ENCODE measurements at places on chromosomes 16 and 17.

DNA sequence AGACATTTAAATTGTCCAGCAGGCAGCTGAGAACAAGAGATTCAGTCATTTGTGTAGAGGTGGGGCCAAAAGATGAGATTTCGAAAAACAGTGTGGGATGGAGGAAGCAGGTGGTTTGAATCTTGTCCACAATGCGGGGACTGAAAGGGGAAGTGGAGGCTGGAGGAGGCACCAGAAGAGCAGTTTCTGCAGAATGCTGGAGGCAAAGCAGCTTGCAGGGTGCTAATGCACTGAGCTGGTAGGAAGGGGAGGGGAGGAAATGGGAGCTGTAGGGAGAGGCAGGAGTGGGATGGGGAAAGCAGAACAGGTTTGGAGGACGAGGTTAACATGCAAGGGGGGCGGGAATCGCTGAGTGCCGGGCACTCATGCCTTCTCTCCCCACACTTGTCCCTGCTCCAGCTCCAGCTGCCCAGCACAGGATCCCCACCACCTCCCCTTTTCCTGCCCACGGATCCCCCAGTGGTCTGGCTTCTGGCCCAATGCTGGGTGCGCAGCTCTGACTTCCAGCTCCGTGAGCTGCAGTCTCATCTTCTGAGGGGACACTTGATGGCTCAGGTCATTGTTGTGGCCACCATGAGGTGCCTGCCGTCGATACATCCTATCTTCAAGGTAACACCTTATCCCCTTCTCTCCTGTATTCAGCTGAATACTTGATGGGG lies 9.4 kb downstream of the C17orf100 start:
- DNase-seq = no peak

DNA sequence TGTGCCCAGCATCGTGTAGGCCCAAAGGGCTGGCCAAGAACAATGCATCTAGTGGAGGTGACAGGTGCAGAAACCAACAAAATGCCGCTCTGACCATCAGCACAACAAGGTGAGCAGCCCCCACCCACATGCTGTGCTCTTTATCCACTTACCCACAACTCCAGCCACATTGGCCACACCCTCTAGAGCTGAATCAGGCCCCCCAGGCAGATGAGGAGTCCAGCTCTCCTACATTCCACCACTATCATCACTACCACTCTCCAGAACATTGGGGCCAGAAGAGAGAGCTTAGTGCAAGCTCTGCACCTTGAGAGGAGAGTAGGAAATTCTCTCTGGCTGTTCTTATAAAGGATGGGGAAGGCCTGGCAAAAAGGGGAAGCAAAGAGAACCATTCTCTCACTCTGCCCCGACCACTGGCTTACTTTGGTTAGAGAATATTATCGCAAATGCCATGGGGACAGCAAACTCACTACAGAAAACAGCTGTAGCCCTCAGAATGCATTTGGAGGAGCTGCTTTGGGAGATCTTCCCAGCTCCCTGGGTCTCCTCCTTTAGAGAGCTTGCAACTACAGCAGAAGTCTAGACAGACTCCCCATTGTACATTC lies 75.0 kb downstream of the TMEM132E start:
- DNase-seq = no peak

GRCh38 chr17:8831234-8831849 lies 32.2 kb upstream of the MFSD6L start:
- no peak for DNase-seq

- DNase-seq = no peak
Observed at GRCh38 chr17:45382226-45382625, 50.4 kb downstream of the ARHGAP27 start.

DNA sequence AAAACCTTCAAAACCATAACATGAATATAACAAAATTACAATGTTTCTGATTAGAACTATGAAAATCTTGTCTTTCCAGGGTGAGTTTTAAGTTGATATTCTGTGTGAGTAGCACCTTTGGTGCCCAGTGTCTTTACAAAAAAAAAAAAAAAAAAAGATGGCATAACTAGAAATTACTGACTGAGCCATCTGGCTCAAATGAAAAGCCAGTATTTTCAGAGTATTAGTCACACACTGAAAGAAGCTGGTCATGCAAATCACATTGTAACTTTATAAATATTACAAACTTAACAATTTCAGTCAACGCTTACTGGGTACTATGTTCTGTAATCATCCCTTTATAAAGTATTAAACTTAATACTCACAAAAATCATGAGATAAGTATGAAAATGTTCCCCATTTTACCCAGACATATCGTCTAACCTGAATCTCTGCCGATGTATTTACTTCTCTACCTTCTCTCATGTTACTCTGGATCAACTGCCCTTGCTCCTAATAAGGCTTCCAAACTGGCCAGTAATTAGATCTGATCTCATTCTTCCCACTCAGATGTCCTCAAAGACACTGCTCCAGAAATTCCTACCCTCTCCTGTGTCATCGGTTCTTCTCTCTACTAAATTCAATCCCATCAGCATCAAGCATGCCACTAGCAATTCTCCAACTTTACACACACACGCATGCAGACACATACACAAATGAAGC lies 25.4 kb downstream of the UBE2G1 start:
- no peak for DNase-seq

GRCh38 chr16:55944377-55944802 lies 69.2 kb upstream of the CES5A start:
- DNase-seq = no peak

- no peak for DNase-seq
Observed at GRCh38 chr16:72788269-72788809, 259.6 kb downstream of the ZFHX3 start.

GRCh38 chr16:72569677-72570076 lies 397.7 kb upstream of the PMFBP1 start:
- DNase-seq = no peak

- DNase-seq = no peak
Observed at GRCh38 chr17:16906680-16907079, 65.2 kb downstream of the TNFRSF13B start.

- DNase-seq = no peak
Observed at GRCh38 chr17:38451840-38452529, 23.7 kb downstream of the ARHGAP23 start.

DNA sequence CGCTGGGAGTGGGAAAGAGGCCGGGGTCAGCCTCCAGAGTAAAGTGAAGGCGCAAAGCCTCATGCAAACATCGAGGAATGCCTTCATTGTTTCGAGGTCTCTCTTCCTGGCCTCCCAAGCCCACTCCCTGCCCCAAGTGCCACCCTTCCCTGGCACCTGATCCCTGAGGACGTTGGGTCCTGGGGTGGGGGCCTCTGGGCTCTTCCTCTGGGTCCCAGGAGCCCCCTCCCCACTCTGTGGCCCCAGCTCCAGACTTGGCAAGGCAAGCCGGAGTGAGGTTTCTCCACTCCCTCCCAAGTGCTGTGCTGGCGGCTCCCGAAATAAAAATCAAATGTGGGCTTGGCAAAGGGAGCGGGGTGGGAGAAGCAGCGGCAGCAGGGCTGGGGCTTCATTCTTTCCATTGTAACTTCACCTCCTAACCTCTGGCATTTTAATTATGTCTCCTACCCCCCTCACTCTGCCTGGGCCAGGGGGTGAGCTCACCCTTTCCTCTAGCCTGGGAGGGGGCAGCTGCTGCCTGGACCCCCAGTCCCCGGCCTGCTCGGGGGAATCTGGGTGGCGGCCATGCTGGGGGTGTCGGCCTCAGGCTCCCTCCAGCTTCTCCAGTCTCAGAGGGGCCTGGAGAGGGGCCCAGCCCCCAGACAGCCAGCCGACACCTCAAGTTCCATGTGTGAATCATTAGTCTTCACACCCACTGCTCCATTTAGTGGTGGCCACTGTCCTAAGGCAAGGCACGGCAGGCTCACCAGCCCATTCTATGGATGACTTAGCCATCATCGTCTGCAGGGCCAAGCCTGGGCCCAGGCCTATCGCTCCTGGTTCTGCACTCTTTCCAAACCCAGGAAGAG lies 14.6 kb upstream of the TMEM92 start:
- no peak for DNase-seq

DNA sequence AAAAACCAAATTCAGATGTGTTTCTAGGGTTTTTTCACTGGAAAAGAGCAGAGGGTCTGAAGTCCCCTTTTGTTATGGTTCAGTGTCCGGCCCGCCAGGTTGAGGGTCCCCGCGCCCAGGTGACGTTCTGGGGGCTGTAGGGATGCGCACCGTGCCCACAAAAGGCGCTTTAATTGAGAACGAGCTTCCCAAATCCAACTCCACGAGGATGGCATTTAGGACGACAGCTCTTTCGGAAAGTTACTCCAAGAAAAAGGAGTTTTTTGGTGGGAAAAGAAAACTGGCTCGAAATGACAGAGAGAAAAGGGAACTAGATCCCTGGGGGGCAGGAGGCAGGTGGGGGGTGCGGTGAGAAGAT lies 15.9 kb upstream of the ZFHX3 start:
- DNase-seq = no peak

GRCh38 chr16:66289051-66289680 lies 77.3 kb upstream of the CDH5 start:
- DNase-seq = no peak

GRCh38 chr17:39238311-39238972 lies 12.7 kb upstream of the STAC2 start:
- no peak for DNase-seq

GRCh38 chr17:50477976-50478375 lies 684 bp upstream of the RSAD1 start:
- no peak for DNase-seq

- DNase-seq = no peak
Observed at GRCh38 chr16:75138636-75139035, 9.7 kb upstream of the ZFP1 start.

DNA sequence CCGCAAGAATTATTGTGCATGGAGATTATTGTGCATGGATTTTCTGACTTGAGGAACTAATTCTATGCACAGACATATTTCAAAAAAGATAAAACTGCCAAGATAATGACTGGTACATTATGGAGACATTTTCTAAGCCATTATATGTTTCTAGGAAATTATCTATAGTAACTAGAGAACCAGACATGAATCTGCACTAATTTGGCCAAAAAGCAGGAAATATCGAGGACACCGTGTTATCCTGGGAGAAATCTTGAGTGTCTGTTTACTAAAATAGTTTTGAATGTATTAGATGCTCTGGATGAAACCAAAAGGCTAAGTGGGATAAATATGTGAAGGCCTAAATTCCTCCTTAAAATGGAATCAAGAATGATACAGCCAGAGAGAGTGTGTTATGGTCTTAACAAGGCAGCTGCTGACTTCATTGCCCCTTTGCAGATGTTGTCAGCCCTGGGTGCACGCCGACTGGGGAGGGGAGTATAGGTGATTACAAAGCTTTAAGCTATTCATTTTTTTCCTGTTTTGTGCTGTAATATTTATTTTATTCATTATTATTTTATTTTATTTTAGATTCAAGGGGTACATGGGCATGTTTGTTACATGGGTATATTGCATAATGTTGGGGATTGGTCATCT lies 226.7 kb downstream of the UTP18 start:
- no peak for DNase-seq

GRCh38 chr17:74218436-74218835 lies 5.1 kb downstream of the TTYH2 start:
- DNase-seq = no peak
